ENCODE measurements at places on chromosomes 12 and 14.

GRCh38 chr12:8554451-8555195, 13.9 kb upstream of the CLEC4E start:
- DNase-seq, result peak; percentile 20

- no peak for DNase-seq
Measured at GRCh38 chr12:99157946-99158345, 489.6 kb upstream of the GARIN6 start.

GRCh38 chr12:29728030-29728429, 55.7 kb downstream of the TMTC1 start:
- DNase-seq, result no peak

DNA sequence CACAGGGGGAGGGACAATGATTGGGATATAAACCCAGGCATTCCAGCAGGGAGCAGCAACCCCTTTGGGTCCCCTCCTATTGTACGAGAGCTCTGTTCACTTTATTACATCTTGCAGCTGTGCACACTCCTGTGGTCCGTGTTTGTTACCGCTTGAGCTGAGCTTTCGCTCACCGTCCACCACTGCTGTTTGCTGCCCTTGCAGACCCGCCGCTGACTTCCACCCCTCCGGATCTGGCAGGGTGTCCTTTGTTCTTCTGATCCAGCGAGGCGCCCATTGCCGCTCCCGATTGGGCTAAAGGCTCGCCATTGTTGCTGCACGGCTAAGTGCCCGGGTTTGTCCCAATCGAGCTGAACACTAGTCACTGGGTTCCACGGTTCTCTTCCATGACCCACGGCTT, 64.1 kb downstream of the E2F7 start:
- no peak for DNase-seq

DNA sequence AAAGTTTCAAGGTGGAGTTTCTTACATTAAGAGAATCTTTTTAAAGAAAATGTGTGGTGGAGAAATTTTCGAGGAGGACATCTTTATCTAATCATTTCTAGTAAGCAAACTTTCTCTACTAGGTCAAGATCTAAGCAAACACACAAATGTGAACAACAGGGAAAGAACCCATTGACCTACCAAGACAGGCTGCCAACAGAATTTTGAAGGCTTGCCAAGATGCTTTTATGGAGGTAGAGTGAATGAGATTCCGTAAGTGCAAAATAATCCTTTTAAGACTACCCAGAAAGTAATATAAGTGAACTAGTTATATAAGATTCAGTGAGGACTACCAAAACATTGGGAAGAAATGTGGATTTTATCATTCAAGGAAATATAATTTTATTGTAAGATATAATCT, 357.1 kb upstream of the PDE3A start:
- DNase-seq, result no peak

DNA sequence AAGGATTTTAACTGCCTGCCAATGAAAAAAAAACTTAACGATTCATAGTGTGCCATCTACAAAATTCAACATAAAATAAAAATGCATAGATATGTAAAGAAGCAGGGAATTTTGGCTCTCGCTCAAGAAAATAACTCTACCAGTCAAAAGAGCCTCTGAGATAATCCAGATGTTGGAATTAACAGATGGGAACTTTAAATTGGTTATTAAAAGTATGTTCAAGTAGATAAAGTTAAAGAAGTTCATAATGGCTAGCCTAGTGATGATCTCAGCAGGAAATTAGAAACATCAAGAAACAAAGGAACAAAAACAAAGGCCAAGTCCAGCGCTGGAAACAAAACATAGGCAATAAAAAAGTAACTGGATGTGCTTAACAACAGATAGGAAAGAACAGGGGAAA, 23.1 kb downstream of the PIK3C2G start:
- no peak for DNase-seq

GRCh38 chr12:68356060-68356695, 24.0 kb upstream of the MDM1 start:
- DNase-seq, result no peak

DNA sequence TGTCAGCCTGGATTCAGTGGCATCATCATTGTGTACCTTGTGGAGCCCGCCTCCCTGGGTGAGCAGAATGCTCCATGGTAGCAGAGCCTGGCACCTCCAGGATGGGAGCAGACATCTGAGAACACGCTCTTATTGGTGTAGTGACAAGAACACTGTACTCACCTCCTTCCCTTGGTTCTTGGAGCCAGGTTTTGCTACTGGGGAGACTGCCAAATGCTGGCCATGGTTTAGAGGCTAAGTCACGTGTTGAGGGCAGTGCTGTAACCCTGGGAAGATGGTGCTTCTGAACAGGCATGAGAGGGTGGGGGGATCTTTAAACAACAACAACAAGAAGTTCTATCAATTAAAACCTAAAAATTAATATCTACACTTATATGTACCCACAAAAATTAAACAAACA, 47.6 kb upstream of the ASPG start:
- no peak for DNase-seq

- DNase-seq, result peak; percentile 84
Measured at GRCh38 chr14:101962503-101962874, 1.9 kb upstream of the DYNC1H1 start.

GRCh38 chr14:91817566-91818325, 49.6 kb downstream of the TC2N start:
- DNase-seq, result no peak

DNA sequence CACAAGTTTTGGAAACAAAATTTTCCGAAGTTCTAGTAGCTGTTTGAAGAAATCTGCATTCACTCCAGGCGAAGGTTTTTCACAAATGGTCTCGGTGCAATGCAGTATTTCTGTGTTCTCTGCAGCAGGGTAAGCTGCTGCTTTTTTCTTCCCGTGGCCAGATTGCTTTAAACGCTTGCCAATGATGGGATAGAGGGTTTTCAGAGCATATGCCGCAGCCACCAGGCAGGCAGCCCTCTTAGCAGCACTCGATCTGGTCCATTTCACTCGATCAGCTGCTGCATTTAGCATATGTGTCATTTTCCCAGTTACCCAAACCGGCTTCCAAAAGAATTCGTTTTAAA, 315 bp downstream of the ABCD2 start:
- no peak for DNase-seq

DNA sequence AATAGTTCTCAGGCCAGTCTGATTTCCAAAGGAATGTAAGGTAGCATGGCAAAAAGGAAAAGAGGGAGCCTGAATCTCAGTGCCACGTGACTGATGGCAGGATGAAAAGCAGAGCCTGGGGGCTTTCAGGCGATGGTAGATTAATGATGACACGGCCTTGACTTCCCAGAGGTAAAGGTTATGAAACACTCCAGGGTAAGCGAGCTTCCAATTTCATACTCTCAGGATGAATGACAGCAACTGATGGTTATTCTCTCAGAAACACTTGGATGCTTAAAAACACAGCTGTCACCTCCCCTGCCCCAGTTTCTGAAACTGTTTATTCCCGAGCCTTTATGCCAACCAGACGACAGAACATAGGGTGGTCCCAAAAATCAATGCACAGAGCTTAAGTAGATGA, 28.8 kb downstream of the GDF11 start:
- DNase-seq, result no peak

DNA sequence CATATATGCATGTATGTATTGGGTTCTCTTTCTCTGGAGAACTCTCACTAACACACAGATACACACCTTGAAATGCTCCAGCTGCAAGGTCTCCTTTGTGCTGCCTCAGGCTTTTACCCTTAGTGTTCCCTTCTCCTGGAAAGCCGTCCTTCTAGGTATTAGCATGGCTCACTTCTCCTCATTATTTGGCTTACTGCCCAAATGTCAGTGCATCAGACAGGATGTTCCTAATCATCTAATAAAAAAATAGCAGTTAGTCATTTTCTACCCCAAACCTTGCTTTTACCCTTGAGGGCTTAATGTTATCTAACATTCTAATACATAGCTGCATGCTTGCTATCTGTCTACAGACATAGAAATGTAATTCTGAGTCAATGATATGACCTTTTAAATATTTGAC, 109.0 kb upstream of the SLC16A7 start:
- no peak for DNase-seq

DNA sequence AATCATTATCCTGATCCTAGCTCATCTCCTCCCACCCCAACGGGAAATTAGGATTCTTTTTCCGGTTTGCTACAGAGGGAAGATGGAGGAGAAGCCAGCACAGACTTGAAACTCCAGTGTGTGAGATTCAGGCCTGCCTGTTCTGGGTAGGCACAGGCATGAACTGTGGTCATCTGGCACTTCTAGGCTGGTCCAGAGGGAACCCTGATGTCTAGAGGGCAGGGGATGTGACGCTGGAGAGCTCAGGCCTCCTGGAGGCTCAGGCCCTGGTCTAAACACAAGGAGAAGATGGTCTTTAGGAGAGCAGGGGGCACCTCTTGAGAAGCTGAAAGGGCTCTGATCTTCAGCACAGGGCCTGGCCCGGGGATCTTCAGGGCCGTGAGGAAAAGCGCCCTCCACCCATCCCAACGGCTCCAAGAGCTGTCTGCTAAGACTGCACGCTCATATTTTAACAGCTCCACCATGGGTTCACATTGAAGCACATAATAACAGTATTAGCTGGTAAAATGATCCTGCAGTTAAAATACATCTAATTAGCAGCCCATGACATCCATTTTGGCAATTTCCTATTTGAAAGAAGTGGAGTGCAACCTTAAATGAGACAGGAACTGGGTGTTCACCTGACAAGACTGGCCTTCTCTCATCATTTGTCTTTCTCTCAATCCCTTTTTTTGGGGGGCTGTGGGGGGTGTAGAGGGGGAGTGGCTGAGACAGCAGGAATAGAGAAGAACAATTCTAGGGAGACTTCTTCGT, 35.4 kb downstream of the BCL11B start:
- no peak for DNase-seq

DNA sequence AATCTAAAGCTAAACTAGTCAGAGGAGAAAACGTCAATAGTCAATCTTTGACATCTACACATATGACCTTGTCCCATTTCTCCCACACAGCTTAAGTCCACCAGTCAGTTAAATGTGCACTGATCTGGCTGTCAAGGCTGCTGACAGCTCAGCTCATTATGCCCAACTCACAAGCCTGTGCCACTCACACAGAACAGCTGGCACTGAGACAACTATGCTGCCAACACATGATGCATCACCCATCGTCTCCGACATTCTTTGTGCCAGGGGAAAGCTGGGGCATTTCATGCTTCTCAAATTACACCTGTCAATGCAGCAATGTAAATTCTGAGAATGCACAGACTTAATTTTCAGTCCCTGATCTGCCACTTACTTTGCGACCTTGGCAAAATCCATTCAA, 25.3 kb downstream of the GNS start:
- DNase-seq, result no peak

DNA sequence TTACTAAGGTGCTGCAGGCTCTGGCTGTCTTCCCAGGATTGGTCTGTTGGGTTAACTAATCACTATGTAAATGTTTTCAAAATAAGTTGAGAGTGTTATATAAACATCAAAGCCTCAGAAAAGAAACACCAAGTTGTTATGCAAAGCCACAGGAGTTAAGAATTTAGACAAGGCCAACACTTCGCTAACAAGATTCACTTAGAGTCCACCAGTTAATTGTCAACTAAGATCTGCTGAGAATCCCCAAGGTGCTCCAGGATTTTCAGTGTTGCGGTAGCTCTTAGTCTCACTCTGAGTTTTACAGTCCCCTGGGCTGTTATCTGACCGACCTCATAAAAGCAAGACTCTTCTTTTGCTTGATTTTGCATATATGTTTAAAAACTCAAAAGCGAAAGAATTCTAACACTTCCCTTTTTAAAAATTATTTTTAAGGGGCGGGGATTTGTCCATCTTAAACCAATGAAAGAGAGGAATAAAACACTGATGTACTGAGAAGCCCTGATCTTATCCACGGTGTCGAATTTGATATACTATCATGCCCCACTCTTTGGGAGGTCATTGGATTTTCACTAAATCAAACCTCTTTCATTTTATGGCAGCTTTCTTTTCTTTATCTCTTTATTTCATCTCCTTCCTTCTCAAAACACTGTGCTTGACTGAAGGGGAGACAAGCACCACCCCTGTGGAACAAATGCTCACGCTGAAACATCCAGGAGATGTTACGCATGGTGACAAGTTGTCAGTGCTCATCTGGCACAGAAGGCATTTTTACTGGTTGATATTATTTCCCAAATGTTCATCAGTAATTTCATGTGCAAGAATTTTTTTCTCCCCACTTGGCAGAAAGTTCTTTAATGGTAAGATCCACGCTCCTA, 7.0 kb downstream of the NIN start:
- DNase-seq, result no peak

- no peak for DNase-seq
Measured at GRCh38 chr12:75208856-75209811, 505 bp downstream of the KCNC2 start.

DNA sequence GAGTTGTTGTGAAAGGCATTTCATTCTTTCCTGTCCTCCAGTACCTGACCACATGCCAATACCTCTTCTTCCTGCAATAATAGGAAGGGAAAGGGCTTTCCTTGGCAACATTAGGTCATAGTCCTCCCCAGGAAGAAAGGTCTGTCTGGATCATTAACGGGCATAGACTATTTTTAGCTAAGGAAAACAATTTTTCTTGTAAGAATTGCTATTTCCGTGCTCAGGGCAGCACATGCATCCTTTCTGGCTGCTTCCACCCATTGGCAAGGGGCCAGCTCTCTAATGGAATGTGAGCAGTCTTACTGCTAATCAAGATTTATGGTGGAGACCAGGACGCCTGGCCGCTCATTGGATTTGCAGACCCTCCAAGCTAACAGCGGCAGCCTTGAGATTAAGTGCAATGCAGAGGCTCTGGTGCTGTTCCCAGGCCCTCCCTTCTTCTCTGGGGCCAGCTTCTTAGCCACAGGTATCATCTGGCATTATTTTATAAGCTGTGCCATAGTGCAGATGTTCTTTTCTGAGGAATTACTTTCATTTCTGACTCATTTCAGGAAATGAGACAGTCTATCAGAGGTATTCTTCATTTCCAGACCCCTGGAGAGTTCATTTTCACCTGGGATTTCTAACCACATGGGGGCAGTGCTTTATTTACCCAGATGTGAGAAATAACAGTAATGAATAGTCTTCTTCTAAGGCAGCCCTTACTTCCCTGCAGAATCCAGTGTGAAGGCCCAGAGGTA, 52.9 kb downstream of the ANO6 start:
- peak; percentile 63 for DNase-seq

DNA sequence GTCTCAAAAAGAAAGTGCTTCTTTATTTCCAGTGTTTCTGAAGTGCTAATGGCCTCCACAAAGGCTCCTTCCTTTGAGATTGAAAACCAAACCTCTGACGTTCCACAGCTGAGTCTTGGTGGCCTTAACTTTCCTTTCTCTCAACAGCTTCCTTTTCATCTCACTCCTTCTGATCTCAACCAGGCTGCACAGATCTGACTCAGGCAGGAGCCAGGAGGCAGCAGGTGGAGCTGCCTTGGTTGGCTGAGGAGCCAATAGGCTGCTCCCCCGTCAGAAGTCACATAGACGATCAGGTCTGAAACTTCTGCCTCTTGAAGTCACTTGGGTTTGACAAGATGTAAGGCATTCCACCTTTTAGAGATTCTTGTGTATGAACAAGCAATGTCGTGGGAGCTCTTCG, 9.1 kb upstream of the KCNA5 start:
- no peak for DNase-seq

DNA sequence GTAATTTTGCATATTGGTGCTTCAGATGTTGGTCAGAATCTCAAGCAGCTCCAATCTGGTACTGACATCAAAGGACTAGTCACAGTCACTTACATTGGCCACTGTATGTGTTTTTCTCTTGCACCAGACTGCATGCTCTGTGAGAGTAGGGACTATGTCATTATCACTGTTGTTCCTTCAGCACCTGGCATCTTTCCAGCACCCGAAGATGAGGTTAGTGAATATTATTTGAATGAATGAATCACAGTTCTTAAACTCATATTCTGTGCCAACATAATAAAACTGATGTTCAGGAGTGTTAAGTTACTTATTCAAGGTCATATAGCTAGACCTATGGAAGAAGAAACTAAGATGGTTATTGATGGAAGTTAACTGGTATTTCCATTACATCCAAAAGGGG, 204.5 kb upstream of the TBX3 start:
- DNase-seq, result peak; percentile 10
